ENCODE measurements at places on chromosomes 5 and 9.

DNA sequence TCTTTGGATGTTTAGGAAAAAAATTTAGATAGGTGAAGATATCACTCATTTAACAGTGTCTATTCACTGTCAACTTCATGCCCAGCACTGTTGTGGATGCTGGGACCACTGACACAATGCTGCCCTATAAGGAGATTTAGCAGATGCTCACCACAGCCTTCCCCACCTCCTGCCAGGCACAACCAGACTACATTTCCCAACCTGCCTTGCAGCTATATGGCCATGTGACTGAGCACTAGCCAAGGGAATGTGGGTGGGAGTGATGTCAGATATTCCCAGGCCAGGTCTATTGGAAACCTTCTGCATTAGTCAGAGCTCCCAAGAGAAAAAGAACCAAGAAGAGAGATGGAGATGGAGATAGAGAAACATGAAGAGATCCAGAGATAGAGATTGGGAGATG lies 302.6 kb upstream of the TAS2R1 start:
- peak; percentile 27 for DNase-seq

DNA sequence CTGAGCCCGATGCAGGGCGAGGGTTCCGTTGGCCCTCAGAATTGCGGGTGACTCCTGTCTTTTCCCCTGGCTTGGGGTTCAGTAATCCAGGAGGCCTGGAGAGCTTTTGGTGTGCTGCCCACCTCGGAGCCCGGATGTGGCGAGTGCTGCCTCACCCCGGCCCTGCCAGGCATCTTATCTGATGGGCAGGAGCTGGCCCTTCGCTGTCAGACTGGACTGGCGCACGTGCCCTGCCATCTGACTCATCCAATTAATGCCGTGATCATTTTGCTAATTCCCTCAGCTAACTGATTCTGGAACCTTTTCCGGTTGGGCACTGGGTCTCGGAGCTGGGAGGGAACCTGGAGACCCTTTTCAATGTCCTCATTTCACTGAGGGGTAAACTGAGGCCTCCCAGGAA lies 34.6 kb downstream of the RXRA start:
- no peak for DNase-seq

DNA sequence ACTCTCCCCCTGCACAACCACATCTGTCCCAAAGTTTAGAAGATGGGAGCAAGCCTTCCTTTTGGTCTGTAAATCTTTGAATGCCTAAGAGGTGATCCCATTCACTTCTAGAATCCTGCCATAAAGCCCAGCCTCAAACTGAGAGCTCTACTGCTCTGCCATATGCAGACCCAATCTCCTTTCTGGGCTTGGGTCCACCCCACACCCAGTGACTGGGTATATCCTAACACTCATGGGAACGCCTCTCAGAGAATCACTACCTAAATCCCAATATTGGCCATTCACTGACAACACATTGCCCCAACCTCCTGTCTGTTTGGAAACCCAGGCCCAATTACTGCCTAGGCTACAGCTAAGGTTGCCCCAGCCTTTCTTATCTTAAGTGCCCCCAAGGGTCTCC lies 90.7 kb downstream of the MAMDC2 start:
- no peak for DNase-seq

- DNase-seq, result no peak
Measured at GRCh38 chr5:168295574-168296201, 4.2 kb downstream of the WWC1 start.

GRCh38 chr5:39713250-39713916 lies 288.6 kb upstream of the DAB2 start:
- no peak for DNase-seq

- no peak for DNase-seq
Measured at GRCh38 chr9:81626511-81626910, 62.8 kb downstream of the TLE1 start.

DNA sequence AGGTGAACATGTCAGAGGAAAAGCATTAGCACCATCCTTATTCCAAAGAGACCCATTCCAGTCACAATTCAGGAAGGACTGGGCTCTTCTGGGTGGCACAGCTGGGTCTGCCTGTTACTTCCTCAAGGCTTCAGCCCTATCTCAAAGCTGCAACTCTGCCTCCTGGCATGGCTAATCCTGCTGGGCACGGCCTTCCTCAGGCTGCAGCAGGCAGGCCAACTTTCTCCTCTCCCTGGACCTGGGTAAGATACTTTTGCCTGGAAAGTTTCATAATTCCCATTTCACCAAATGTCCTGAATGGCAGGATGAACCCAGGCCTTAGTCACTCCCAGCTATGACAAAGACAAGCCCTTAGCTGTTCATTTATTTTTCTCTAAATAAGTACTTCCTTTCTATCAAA lies 50.1 kb downstream of the MACROH2A1 start:
- no peak for DNase-seq

DNA sequence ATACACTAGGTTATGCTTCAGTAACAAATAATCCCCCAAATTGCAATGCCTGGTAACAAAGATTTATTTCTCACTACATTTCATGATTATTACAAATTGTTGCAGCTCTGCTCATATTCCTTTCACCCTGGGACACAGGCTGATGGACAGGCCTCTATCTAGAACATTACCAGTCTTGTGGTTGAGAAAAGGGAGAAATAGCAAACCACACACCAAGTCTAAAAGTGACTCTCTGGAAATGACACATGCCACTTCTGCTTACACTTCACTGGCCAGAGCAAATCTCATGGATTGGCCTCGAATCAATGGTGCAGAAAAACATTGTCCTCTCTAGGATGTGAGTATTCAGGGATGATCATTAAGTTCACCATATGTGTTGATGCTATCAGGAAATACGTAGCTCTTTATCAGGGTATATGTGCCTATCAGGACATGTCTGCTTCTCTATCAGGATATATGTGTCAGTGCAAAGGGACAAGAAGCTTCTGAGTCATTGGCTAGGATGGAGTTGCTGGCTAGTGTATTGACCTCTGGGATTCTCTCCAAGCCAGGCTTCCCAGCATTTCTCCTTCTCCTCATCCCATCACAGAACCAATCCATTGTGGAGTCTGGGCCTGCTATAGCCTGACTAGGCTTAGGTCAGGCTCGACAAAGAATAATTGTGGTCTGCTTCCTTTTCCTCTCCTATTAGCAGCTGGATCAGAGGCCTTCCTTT lies 91.1 kb upstream of the CEP78 start:
- DNase-seq, result no peak

DNA sequence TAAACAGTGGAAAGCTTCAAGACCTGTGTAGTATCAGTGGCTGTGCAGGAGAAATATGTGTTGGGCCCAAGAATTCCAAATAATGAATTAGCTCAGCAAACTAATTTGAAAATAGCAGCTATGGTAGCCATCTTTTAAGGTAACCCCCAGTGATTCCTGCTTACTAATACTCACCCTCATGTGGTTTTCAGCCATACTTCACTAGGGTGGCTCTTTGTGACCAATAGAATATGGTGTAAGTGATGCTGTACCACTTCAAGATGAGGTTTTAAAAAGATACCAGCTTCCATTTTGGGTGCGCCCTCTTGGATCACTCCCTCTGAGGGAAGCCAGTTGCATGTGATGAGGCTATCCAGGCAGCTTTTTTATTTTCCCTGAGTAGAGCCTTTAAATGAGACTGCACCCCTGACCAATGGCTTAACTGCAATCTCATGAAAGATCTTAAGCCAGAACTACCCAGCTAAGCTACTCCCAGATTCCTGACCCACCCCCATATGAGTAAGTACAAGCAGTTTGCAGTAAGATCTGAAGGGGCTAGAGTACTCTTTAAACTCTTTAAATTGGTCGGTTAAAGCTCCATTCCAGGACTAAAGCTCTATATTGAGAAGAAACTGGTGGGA lies 58.3 kb downstream of the UHRF2 start:
- no peak for DNase-seq

DNA sequence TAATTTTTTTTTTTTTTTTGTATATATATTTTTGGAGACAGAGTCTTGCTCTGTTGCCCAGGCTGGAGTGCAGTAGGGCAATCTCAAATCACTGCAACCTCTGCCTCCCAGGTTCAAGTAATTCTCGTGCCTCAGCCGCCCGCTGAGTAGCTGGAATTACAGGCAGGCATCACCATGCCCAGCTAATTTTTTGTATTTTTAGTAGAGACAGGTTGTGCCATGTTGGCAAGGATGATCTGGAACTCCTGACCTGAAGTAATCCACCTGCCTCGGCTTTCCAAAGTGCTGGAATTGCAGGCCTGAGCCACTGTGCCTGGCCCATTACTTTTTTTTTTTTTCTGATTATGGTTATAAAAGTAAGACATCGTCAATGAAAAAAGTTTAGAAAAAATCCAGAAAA lies 84.0 kb upstream of the LMNB1 start:
- no peak for DNase-seq

- DNase-seq, result no peak
Measured at GRCh38 chr9:34783951-34784487, 74.1 kb upstream of the CCL21 start.

- no peak for DNase-seq
Measured at GRCh38 chr9:91714020-91714806, 235.8 kb downstream of the ROR2 start.

DNA sequence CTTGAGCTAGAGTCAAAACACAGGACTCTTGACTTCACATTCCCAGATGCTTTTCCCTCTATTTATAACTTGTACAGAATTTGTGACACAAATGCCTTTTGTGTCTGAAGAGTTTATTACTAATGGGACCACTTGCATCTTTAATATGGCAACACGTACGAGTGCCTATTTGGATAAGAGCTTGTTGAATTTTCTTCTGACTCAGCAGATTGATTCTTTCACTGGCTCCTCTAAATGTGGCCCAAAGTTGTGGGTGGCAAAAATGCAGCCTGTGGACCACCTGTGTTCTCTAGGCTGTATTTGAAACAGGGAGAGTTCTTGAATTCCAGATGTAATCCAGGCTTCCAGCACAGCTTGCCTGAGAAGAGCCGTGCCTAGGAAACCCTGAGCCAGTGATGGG lies 34.1 kb upstream of the ERCC6L2 start:
- DNase-seq, result no peak

- DNase-seq, result no peak
Measured at GRCh38 chr9:127953768-127954505, 16.3 kb upstream of the DPM2 start.

DNA sequence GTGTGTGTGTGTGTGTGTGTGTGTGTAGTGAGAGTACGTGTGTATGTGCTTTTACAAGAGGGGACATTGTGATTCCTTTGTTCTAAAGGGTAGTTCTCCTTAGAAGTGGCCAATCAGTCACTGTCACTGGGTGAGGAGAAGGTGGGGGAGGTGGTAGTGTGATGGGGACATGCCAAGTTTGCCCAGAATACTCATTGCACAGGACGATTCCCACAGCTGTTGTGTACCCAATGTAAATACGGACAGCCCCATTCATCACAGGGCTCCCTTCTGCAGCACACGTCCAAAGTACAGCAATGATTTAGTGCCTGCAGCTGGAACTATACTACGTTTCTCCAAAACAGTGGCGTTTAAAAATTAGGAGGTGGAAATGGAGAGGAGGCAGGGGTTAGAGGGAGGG lies 287.8 kb downstream of the TLR4 start:
- DNase-seq, result no peak

- DNase-seq, result no peak
Measured at GRCh38 chr9:17487467-17487866, 91.4 kb upstream of the SH3GL2 start.

- DNase-seq, result no peak
Measured at GRCh38 chr5:31707329-31707728, 68.4 kb downstream of the PDZD2 start.

DNA sequence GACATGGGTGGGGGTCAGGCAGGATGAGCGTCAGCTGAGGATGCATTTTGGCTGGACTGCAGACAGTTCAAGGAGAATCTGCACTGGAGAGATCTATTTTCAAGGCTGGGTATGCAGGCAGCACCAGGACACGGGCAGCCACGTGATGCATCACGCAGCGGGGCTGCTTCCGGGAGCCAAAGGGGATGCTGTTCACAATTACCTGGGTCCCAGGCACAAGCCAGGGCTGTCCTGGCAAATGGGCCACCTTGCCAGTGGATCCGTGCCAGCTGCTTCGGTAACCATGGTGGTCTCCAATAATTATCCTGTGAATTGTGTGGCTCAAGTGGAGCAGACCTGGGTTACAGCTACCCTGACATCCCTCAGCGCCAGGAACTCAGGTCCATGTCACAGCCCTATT lies 17.5 kb downstream of the DBH start:
- no peak for DNase-seq

DNA sequence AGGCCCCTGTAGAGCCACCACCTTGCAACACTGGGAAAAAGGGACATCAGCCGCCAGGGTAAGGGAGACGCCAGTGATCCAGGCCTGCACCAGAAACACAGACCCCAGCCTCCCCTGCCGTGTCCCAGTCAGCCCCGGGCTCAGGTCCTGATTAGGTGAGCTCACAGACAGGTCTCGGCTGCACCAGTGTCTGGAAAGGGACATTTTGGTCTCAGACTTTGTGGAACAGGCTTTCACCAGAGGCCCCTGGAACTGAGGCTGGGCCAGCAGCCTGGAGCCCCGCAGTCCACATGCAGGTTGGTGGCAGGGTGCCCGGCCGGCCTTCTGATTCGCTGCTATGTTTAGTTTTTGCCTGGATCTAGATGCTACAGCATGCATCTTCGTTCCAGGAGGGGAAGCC lies 369.0 kb upstream of the IRX4 start:
- no peak for DNase-seq

DNA sequence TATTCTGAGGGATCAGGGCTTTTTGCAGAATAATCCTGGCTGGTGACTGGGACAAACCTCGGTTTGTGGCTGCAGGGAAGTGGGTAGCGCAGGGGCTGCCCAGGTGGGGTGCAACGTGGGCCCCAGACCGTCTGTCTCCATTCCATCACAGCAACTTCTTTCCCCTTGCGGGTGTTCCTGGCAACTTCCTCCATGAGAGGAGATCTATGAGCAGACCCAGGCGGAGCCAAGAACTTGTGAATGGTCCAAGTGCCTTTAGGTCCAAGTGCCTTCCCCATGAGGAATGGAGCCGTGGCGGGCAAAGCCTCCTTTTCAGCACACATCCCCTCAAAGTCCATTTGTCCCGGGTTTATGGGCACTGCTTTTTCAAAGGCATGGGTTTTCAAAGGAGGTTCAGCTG lies 136.5 kb downstream of the PHF2 start:
- no peak for DNase-seq

DNA sequence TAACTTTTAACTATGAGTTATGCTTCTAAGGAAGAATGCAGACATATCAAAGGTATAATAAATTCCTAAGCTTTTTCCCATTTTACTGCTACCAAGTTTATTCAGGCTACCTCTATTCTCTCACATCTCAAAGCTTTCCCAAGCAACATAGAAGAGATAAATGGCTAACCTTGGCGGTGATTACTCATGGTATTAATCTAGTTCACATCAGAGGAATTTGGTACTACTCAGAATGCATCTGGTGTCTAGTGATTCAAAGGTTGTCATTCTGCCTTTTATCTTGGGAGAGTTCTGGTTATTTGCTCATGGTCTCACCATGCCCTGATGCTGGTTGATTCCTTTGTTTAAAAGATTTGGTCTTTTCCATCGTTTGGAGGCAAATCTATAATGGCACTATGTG lies 182.7 kb downstream of the TAF11L14 start:
- no peak for DNase-seq

DNA sequence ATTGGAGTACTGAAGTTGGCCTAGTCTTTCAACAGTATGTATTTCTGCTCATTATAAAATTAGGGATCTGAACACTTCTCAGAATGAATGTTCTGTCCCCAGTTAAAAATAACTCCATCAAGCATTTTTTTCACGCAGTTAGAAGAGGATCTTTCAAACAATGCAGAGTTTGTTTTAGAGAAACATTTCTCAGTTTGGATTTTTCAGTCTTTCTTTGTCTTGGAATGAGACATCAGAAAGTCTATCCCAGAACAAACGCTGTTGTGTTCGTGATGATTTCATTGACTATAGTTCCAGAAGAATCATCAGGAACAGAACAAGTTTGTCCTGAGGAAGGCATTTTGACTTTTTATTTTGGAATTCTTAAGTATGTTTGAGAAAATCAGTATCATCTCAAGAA lies 218.7 kb downstream of the ARRDC3 start:
- no peak for DNase-seq

GRCh38 chr5:154791535-154791934 lies 36.4 kb downstream of the LARP1 start:
- no peak for DNase-seq

Data from SW 1271 (cell line).